ENCODE measurements at places on chromosomes 7 and 10. TPM values are rescaled to one million over a fixed set of nuclear protein-coding genes. Genes with fewer than 3 reads are reported as not detected.

Gene DDX21
- 35.9 TPM for total RNA-seq

Gene POU6F2
- total RNA-seq = 0.09 TPM

Gene GRID1
- total RNA-seq = 2.7 TPM

Gene XRCC2
- 3.5 TPM for total RNA-seq

Gene FOXI2
- total RNA-seq = 0.09 TPM

Gene NEBL
- 3.2 TPM for total RNA-seq

Gene CYP2W1
- total RNA-seq = 0.62 TPM

Gene GDF2
- total RNA-seq = not detected

Gene STEAP1B
- total RNA-seq = 3.1 TPM

Gene ELFN1
- total RNA-seq = 4.4 TPM

Gene CUTC
- 21.4 TPM for total RNA-seq

Gene ZNF365
- total RNA-seq = 0.13 TPM

Gene SLC26A3
- total RNA-seq = not detected

Gene LRRD1
- total RNA-seq = 0.31 TPM

Gene PLCE1
- 31.7 TPM for total RNA-seq

Gene FAM131B
- total RNA-seq = 1.4 TPM

Gene SHH
- under 0.01 TPM for total RNA-seq

Gene TFPI2
- 3.9 TPM for total RNA-seq

Gene SPDYE8
- total RNA-seq = 0.09 TPM

Gene UCN3
- not detected for total RNA-seq

Gene NME8
- total RNA-seq = 0.22 TPM

Gene CDC14C
- total RNA-seq = 0.04 TPM
